ENCODE measurements at places on chromosomes 6 and 20. TPM values are rescaled to one million over a fixed set of nuclear protein-coding genes. Genes with fewer than 3 reads are reported as not detected.
A peak's percentile ranks its signal among the peaks of the same experiment; 100 is the strongest.

DNA sequence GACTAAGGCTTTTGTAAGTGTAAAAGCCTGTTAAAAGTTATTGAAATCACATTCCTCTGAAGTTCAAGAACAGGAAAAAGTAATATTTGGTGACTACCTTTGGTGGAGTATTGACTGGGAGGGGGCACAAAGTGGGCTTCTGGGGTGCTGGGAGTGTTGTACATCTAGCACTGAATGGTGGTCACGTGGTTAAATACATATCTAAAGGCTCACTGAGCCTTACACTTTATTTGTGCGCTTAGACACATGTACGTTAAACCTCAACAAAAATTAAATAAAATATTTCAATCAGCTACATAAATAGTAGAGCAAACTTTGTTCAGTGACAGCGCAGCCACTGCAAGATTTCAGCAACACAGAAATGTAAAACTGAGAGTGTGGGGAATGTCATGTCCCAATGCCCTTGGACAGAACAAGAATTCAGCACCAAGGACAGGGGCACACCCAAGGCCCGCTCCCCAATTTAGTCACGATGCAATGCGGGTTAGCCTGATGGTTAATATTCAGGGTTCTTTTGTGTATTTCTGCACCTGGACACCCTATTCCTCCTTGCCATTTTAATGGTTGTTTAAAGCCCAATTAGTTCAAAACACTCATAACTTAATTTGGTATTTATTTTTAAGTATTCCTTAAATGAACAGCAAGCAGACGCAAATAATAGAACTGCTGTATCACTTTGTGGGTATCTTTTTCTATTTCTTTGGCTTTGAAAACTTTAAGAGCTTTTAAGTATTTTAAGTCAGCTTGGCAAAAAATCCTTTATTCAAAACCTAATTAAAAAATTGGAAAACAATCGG is 37.4 kb downstream of the ANGPT4 start:
- peak; percentile 55 for DNase-seq

GRCh38 chr20:34915749-34916455 is 39.5 kb downstream of the ACSS2 start:
- no peak for DNase-seq

- DNase-seq = no peak
Measured at GRCh38 chr6:125963817-125964216, 7.2 kb downstream of the HINT3 start.

- no peak for DNase-seq
Measured at GRCh38 chr6:34922177-34922663, 33.2 kb downstream of the ANKS1A start.

DNA sequence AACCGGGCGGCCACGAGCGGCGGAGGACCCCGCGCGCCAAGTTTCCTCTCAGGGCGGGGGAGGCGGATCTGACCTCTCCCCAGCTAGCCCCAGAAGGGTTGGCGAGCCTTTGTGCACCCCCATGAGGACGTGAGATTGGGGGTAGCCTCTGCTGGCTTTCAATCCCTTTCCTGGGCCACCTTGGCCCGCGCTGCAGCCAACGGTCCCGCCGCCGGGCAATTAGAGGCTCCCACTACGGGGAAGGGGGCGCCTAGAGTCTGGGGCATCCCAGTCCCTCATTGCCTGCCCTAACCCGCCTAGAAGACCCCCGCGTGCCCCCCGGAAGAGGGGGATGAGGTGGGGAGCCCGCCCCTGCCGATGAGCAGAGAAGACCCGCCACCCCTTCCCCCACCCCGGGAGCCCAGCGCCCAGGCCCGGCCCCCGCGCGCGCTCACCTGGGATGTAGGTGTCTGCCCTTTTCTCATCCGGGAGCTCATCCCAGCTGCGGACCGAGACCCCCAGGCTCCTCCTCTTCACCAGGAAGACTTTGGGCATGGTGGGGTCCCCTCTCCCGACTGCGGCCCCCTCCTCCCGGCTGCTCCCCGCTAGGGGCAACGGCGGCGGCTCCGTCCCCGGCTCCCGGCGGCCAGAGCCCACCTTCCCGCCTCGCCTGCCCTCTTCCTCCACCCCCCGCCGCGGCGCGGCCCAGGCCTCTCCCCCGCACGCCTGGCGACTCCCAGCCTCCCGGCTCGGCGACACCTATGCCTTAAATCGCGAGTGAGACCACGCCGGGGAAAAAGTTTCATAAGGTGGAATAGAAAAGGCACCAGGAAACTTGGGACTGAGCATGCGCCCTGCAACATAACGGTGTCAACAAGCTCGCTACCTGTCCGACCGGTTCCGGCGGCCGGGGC is at the start of gene OVOL2:
TSS of gene OVOL2 (minus strand) at position 816 of the 893 bp plus-strand sequence. CDS start at position 534, 282 bp downstream.
- DNase-seq = no peak

DNA sequence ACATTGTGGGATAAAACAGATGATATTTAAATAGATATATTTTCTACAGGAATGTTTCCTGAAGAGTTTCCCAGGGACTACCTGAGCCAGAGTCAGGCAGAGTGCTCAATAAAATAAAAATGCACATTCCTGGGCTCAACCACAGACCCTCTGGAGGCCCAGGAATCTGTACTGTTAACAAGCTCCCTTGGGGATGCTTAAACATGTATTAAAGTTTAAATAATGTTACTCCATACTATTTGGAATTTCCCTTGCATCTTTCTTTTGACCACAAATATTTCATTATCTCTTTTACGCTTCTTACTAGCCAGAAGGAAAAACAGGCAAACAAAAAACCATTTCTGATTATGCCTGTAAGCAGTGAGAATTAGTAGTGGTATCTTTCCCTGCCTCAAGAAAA is 42.3 kb downstream of the GPR63 start:
- no peak for DNase-seq

DNA sequence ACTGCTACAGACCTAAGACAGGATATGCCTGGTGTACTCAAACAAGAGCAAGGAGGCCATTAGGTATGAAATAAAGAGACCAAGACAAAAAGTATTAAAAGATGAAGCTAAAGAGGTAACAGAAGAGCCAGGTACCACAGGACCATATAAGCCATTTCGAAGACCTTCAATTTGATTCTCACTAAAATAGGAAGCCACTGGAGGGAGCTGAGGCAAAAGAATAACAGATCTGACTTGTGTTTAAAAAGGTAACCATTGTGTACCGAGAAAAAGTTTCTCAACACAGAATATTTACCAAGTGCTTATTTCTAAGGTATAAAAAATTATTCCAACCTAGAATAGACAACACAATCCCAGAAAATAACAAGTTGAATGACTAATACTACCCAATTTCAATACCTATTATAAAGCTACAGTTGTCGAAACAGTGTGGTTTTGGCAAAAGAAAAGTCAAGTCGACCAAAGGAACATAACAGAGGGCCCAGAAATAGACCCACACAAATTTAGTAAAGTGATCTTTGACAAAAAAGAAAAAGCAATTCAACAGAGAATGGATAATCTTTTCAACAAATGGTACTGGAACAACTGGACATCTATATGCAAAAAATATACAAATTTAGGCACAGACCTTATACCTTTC is 125.3 kb upstream of the DST start:
- no peak for DNase-seq

DNA sequence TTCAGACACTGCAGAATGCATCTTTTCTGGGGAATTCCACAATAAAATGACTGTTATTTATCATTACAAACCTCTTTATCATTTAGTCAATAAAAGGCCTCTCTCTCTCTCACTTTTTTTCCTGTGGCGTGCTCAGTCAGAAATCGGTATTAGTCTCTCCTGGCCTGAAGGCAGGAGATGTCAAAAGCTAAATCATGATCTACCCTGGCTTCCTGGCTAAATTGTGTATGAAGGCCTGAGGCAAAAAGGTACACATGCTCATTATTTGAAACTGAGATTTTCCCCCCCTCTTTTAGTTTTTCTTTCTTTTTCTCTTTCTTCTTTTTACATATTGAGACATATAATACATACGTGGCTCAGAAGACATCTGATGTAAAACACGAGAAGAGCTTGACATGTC is 375.0 kb upstream of the SLC35B3 start:
- DNase-seq = no peak

DNA sequence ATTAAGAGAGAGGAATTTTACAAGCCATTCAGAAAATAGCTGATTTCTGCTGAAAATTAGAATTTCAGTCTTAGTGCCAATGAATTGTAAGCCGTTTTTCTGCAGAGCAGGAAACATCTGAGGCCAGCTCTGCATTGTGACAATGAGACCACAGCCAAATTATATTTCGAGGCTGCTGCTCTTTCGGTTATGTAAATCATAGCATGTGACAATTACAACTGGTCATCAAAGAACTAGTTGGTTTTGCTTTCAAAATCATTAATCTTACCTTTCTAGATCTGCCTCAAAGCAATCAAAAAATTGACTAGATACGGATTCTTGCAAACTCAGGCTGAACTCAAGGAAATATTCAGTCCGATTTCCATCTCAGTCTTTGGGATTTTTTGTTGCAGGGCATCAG is 33.4 kb upstream of the INSM1 start:
- no peak for DNase-seq

- no peak for DNase-seq
Measured at GRCh38 chr20:61976644-61977418, 88.8 kb downstream of the TAF4 start.

- no peak for DNase-seq
Measured at GRCh38 chr20:64164123-64164836, at the start of gene MYT1. Gene MYT1 (plus strand): TSS chr20:64164452. CDS start chr20:64198862, 34,410 bp downstream.

DNA sequence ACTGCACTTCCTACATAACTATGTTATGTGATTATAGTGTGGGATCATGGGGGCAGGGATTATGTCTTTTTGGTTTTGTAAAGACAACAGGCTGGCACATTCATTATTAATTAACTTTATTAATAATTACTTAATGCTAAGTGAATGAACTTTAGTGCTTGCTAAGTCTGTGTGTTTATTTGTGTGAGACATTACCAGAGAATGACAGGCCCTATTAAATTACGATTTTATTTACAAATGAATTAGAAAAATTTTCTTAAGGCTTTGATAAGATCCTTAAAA is 100.9 kb downstream of the CD83 start:
- DNase-seq = no peak

PSORS1C2 gene
- not detected for total RNA-seq

POPDC3 gene
- not detected for total RNA-seq

BPIFA3 gene
- not detected for total RNA-seq

CYP39A1 gene
- total RNA-seq = not detected

CLPSL1 gene
- not detected for total RNA-seq

ULBP1 gene
- total RNA-seq = 0.55 TPM

LINC00237 gene
- not detected for total RNA-seq

All from activated CD4-positive, alpha-beta T cell treated with anti-CD3 and anti-CD28 coated beads, Interleukin-2, amount 10 ng/mL, durations not matched to agents 7 days and 5 days (primary cell).